ENCODE measurements at places on chromosomes 5 and 9.

GRCh38 chr9:90147426-90147825 lies 495.2 kb downstream of the DIRAS2 start:
- DNase-seq, result no peak

DNA sequence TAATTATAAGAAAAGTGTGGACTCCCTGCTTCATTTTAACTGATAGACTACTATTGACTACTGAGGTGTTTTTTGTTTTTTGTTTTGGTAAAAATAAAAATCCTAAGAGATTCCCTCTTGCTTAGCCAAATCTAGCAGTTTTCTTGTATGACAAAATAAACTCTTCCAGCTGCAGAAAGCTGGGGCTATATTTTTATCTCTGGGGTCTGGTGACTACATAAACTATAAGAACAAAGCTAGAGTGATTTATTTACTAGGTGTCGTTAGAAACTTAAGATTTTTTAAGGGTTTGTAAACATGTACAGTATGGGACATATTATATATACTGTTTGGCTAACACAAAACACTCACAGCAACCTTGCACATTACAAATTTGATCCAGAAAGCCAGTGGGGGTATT lies 467.4 kb upstream of the MPDZ start:
- no peak for DNase-seq

DNA sequence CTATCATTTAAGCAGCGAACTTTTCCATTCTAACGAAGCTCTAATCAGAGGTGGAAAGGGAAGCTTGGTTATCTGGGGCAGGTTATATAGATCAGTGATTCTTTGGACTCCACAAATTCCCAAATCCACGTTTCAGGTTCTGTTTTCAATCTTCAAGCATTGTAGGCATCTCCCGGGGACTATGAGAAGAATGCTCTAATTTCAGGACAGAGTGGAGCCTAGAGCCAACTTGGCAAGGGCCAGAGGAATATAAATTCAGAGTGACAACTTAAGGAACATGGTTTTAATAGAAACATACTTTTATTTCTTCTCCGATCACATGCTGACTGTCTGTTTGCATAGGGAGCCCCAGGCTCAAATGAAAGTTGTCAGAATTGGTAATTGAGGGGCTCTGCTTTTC lies 514.0 kb upstream of the KLF4 start:
- no peak for DNase-seq

DNA sequence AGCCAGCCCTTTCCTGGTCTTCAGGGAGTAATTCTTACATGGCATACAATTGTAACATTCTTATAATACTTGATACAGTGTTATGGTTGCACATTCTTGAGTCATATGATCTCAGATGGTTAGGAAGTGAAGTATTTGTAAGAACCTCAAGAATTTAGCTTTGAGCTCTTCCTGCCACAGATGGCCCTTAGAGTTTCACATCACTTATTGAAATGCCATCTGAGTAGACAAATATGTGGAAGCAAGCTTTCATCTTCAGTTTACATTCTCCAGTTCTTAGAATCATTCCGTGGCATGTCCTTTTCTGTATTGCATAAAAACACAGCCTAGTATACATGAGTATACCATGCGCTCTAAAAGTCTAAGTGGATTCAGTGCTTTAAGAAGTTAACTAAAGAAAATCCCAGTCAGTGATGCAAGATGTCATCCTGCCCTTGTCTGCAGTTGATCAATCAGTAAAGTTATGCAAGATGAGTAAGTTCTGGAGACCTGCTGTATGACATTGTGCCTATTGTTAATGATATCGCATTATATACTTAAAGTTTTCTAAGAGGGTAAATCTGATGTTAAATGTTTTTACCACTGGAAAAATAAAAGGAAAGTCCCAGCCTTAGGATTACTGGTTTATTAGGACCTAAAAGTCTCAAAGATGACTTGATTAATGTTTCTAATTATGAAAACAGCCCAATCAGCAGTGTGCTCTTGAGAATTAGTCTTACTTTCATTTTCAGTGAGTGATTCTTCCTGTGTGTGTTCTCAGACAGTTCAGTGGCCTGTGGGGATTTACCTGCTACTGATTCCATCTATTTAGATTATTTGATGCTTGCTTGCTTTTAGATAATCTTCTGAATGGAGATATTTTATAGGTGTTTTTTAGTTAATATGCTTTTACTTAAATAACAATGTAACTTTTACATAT lies 29.4 kb downstream of the RHOBTB3 start:
- DNase-seq, result no peak

- no peak for DNase-seq
Measured at GRCh38 chr5:62791059-62791458, 212.4 kb downstream of the LRRC70 start.

DNA sequence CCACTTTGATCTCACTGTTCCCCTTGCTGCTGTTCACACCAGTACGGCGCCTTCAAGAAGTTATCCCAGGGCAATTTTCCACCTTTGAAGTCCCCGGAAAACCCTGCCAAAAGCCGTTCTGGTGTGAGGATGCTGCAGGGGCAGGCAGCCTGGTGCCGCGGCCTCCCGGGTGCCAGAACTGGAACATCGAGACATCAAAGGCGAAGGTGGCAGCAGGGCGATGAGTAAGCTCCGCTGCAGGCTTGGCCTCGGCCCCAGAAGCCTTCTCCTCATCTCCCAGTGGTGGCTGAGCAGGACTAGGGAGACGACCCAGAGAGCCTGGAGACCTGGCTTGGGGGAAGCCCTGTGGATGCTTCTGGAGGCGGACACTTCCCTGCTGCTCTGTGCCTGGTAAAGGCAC lies 115.3 kb upstream of the MSX2 start:
- DNase-seq, result no peak

DNA sequence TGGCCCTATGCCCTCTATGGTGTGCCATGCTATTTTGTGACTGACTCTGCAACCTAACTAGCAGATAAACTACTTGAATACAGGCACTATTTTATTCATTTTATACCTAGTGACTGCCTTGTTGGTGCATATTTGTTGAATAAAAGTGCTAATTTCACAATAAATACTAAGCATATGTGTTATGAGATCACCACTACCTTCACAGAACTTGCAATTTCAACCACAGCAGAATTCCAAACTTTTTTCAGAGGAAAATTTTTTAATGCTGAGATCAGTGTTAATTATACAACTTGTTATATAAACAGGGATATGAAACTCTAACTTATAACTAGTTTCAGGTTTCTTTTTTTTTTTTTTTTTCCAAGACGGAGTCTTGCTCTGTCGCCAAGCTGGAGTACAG lies 94.8 kb downstream of the NR3C1 start:
- DNase-seq, result no peak

GRCh38 chr5:1162751-1163150 lies 38.6 kb upstream of the SLC6A19 start:
- DNase-seq, result no peak

GRCh38 chr5:142849880-142850279 lies 79.7 kb downstream of the ARHGAP26 start:
- no peak for DNase-seq

DNA sequence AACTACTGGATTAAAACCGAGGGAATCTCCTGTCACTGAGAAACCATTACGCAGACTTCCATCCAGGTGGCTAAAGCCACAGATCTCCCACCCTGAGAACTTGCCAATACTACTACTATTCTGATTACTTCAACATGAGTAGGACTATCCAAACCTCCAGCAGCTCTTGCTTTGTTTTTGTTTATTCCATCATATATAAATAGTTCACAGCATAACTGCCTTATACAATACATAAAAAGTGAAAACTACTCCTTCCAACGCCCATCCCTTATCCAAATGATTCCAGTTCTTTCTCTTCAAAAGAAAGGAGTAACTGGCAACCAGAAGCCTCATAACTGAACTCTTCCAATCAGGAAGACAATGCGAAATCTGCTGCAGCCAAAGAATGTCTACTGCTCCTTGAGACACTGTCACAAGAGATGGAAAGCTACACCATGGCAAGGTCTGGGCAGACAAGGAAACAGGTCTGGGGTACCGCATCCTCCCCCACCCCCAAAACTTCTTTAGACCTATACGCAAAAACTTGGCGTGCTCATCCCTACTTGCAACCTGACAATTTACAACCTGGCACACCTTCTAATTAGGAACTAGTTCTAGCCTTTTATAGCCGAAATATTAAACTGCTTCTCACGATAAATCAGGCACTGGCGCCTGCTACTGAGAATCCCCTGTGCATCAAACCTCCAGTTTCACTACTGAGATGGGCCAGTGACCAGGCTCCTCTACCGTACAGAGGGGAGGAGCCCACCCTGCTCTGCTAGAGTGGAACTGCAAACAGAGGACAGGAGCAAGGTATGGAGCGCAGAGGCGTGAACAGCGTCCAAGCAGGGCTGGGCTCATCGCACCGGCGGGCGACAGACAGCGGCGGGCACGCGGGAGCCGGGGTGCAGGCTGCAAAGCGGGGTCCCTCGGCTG lies 986 bp downstream of the PLPP1 start:
- DNase-seq, result no peak

DNA sequence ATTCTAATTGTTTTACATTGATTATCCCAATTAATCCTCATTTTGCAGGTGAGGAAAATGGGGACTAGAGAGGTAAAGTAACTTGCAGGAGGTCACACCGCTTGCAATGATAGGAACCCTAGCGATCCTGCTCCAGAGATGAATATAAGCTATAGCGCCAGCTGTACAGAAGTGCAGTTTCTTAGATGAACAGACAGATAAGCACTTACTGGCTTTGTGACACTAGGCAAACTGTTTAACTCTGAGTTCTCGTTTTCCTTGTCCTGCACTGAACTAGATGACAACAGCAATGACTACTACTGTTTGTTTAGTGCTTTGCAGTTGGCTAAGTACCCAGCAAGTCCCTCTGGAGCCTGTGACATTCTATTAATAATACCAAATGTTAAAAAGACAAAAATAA lies 11.1 kb downstream of the LHX6 start:
- DNase-seq, result no peak

GRCh38 chr5:171637811-171638210 lies 147.8 kb upstream of the SMIM23 start:
- DNase-seq, result no peak

- no peak for DNase-seq
Measured at GRCh38 chr9:112295174-112295573, 38.2 kb downstream of the PTBP3 start.

GRCh38 chr9:97386733-97387503 lies 25.0 kb upstream of the TDRD7 start:
- peak; percentile 64 for DNase-seq

- no peak for DNase-seq
Measured at GRCh38 chr5:160315968-160316367, 3.6 kb upstream of the CCNJL start.

GRCh38 chr5:74953937-74954720 lies 87.9 kb upstream of the FAM169A start:
- no peak for DNase-seq

DNA sequence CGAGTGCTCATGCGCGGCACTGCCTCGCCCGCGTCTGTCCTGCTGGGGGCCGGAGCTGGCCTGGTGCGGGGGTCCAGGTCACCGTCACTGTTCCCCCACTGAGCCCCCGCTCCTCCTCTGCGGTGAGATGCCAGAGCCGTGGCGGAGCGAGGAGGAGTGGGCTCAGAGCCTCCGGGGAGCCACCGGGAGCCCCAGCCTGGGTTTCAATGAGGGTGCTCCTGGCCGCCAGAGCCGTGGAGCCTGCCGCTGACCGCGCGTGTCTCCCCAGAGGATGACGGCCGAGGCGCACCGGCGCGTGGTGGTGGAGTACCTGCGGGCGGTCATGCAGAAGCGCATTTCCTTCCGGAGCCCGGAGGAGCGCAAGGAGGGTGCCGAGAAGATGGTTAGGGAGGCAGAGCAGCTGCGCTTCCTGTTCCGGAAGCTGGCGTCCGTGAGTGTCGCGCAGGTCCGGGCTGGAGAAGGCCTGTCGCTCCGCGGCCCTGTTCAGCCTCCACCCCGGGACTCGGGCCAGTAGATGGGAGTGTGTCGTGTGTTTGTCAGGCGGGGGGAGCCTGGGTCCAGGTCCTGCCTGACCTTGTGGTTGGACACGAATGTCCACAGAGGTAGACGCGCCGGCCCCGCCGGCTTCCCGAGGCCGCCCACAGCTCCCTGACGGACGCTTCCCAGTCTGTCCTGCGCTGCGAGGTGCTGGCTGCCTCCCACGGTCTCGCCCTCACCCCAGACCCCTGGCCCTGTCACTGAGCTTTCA lies 22.0 kb downstream of the EXOC3 start:
- DNase-seq, result no peak

GRCh38 chr5:158272409-158272808 lies 413.5 kb upstream of the CLINT1 start:
- no peak for DNase-seq

DNA sequence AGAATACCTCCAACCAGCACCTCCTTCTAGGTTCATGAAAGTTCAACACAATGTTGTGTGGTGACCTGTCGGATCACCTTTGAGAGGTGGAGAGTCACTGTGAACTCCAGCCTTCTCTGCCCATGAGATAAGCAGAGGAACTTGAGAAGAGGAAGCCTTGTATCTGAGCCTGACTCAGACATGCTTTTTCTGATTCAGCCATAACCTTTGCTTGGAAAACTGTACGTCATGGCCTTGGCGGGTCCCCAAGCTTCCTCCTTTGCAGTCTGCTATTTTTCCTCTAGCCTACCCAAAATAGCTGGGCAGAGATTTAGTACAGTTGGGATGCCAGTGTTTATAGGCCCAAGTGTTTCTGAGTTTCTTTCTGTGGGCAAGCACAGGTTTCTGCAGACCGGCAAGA lies 274.7 kb downstream of the CETN3 start:
- DNase-seq, result no peak

- no peak for DNase-seq
Measured at GRCh38 chr9:77838986-77839385, 190.9 kb upstream of the GNA14 start.

DNA sequence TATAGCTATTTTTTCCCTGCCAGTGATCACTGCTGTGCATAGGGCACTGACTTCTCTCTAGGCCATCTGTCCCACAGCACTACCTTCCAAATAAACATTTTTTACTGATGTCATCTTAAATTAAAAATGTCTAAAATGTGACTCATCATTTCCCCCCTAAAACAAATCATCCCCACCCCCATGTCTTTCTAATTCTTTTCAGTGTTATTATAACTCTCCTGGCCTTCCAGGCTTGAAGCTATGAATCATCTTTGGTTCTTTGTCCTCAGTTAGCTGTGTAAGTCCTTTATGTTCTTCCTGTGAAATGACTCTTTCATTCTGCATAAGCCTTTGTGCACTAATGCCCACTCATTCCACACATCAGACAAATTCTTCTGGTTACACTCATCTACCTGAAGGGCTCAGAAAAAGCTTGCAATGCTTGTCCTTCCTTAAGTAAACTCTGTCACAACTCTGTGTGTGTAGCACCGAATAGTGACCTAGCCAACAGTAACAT lies 78.1 kb downstream of the CFAP95 start:
- DNase-seq, result no peak

DNA sequence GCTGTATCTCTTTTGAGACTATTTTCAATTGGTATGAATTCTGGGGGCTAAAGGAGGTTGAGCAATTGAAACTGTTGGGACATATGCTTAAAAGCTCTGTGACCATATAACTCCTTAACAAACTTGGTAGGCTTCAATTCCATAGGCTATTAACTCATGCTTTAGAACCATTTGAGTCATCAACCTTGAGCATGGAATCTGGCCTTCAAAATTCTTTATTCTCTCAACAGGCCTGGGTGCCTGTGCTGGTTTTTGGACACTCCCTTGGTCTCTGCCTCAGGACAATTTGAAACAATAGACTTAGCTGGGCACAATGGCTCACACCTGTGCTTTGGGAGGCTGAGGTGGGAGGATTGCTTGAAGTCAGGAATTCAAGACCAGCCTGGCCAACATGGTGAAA lies 61.4 kb upstream of the EPB41L4A start:
- no peak for DNase-seq

GRCh38 chr5:181281984-181282316 lies 21.0 kb upstream of the TRIM52 start:
- DNase-seq, result no peak
